G401 (cell line): ENCODE measurements at places on chromosomes 1 and 21. TPM values are rescaled to one million over a fixed set of nuclear protein-coding genes. Genes with fewer than 3 reads are reported as not detected.

- DNase-seq = no peak
Observed at GRCh38 chr1:64470665-64471217, 812 bp downstream of the CACHD1 start.

GRCh38 chr1:118097622-118098348 lies 87.2 kb downstream of the SPAG17 start:
- DNase-seq = no peak

DNA sequence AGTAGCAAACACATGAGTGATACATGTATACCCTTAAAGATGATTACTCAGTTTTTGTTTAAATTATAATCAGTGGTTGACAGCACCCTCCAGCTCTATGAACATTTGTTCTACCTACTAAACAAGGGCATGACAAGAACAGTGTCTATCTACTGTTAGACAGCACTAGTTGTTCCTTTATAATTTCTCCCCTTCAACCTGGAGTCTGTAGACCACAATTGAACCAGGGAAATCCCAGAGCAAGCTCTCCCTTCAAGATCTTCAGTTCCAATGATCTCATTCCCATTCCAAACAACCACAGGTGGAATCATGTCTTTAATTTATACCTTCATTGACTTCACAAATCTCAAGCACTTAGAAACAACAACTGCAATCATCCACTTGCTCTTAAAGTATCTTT lies 216.1 kb downstream of the HHIPL2 start:
- no peak for DNase-seq

- no peak for DNase-seq
Observed at GRCh38 chr1:6757719-6758435, 27.4 kb upstream of the CAMTA1 start.

GRCh38 chr21:36149788-36150711 lies 6.6 kb upstream of the DOP1B start:
- no peak for DNase-seq

GRCh38 chr1:9291914-9292360 lies 757 bp upstream of the SPSB1 start:
- DNase-seq = peak; percentile 26

DNA sequence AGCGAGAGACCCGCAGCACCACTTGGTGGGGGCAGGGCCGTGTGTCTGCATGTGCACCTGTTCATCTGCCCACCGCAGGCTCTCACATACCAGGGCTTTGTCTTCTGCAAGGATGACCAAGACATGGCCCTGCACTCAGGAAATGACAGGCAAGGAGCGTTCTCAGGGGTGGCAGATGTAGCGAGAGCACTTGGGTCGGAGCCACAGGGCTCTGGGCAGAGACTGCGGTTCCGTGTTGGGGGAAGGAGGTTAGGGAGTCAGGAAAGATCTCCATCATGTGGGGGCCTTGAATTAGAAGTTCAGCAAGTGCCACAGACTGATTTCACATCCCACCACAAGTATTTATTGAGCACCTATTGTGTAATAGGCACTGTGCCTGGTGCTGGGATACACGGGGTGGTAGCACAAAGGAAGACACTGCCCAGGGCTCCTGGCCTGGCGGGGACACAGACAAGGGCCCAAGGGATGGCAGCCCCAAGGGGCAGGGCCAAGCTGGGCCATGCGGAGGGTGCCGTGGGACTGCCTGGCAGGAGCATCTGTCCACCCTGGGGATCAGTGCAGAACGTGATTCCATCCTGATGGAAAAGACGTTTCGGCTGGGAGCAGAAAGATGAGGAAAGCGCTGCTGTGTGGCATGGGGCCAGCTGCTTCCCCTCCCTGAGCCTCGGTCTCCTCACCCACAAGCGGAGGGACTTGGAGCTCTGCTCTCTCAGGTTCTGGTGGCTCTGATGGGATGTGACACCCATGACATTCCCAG lies 11.4 kb upstream of the SPSB1 start:
- no peak for DNase-seq

GRCh38 chr1:44775930-44776729 lies 790 bp downstream of the RPS8 start:
- DNase-seq = no peak

GRCh38 chr1:33735624-33736023 lies 128.3 kb upstream of the HMGB4 start:
- DNase-seq = peak; percentile 51

GRCh38 chr1:54338464-54338863 lies 67.7 kb downstream of the SSBP3 start:
- DNase-seq = no peak

- DNase-seq = peak; percentile 39
Observed at GRCh38 chr1:155307247-155307740, 1.4 kb upstream of the FDPS start.

GRCh38 chr1:52166996-52167753 lies 25.3 kb downstream of the ZFYVE9 start:
- DNase-seq = no peak

DNA sequence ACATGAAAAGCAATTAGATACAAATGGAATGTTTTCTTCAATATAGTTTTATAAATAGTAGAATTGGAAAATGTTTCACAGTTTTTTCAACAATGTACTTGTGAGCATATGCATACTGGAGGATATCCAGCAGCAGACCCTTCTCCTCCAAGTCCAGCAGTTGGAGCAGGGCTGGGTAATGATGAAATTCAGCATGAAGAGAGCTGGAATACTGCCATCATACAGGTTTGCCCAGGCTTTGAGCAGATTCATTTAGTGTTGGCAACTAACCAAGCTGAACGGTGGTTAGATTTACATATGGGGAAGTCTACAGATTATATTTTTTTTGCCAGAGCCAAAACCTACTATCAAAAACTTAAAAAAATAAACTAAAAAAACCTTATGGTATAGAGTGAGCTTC lies 38.3 kb downstream of the WDR3 start:
- DNase-seq = peak; percentile 1

The UAP1 gene
- total RNA-seq = 49.3 and 69.4 TPM in 2 replicates

The ZNF683 gene
- total RNA-seq = not detected in 2 replicates

- DNase-seq = no peak
Observed at GRCh38 chr1:71030026-71030425, 17.6 kb downstream of the PTGER3 start.

The MYCL gene
- total RNA-seq = 8.2 and 11.3 TPM in 2 replicates

- no peak for DNase-seq
Observed at GRCh38 chr1:167208624-167208976, 12.1 kb upstream of the POU2F1 start.

DNA sequence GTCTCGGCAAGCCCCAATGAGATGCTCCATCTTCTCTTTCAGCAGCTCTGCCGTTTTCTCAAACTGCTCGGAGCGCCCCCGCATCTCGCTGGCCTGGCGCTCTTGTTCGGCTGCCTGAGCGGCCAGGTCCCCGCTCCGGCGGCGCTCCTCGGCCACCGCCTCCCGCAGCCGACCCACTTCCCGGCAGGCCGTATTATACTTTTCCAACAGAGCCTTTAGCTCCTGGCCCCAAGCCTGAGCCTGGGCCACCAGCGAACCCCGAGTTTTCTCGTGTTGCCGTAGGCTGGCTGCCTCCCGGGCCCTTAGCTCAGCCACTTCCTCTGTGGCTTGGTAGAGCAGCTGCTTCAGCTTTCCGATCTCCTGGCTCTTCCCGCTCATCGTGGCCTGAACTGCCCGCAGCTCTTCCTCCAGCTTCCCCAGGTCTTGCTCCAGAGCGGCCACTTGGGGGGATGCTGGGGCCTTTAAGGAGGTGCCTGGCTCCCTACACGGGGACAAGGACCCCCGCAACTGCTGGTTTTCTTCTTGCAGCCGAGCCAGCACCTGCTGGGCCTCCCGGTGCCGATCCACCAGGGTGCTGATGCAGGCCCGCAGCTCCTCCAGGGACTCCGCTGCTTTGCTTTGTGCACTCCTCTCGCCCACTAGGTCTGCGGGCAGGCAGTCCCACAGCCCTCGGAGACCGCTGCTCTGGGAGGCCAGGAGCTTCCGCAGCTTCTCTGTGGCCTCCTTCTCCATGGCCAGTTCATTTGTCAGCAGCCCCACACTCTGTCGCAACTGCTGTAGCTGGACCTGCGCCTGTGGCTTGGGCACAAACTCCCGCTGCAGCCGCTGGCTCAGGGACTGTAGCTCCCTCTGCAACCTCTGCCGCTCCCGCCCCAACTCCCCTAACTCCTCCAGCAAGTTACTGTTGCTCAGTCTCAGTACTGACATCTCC lies 13.4 kb upstream of the PIAS3 start:
- DNase-seq = peak; percentile 76

DNA sequence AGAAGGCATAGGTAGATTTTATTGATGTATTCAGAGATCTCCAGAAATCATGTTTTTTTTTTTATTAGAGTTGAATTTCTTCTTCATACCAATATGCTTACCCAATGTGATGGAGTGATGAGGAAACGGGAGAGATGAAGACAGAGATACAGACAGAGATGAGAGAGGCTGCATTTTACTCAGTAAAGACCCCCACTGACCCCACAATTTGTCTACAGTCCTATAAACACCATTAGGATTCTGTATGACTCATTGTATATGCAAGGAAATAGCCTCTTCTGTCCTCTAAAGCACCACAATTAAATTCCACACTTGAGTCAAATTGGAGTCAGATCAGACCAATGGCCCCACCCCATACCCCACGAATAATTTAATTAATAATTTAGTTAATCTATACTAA lies 44.0 kb downstream of the RUNX1 start:
- DNase-seq = no peak

GRCh38 chr21:42179316-42179715 lies 39.6 kb upstream of the ABCG1 start:
- DNase-seq = no peak

- DNase-seq = no peak
Observed at GRCh38 chr1:172125812-172126430, 284.6 kb downstream of the DNM3 start.

DNA sequence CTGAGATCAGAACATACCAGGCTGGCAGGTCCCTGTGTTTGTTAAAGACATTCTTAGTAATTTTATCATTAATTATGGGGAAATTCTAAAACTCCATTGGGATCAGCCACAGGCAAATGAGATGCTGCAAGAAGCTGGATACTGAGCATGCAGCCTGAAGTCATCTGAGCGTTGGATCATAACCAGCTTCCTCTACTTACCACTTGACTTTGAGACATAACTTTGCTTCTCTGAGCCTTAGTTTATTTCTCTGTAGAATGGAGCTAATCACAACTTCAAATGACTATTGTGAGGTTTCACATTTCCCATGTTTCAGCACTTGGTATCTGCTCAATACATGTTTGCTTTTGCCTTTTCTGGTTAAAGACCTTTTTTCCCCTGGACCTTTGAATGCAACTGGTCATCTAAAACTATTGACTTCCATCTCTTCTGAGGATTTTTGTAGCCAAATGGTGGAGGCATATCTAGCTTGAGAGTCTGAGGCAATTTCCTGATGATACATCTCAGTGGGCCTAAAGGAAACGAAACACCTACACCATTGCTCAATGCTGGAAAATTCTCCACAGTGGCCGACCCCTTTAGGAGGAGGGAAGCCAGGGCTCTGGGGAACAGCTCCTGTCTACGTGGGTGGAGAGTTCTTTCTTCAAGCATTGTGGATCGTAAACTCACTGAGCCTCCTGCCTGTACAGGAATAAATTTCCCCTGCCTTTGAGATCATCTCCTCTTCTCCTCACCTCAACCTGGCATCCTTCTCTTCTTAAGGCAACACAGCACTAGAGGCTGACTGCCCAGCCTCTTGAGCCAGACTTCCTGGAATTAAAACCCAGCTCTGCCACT lies 109.1 kb upstream of the HOOK1 start:
- no peak for DNase-seq

GRCh38 chr1:24048205-24048869 lies 63.6 kb downstream of the MYOM3 start:
- DNase-seq = no peak

The CRYAA gene
- total RNA-seq = not detected in 2 replicates

- no peak for DNase-seq
Observed at GRCh38 chr1:33654267-33654834, 181.9 kb downstream of the ZSCAN20 start.

GRCh38 chr1:78691995-78692747 lies 42.5 kb downstream of the IFI44 start:
- no peak for DNase-seq

DNA sequence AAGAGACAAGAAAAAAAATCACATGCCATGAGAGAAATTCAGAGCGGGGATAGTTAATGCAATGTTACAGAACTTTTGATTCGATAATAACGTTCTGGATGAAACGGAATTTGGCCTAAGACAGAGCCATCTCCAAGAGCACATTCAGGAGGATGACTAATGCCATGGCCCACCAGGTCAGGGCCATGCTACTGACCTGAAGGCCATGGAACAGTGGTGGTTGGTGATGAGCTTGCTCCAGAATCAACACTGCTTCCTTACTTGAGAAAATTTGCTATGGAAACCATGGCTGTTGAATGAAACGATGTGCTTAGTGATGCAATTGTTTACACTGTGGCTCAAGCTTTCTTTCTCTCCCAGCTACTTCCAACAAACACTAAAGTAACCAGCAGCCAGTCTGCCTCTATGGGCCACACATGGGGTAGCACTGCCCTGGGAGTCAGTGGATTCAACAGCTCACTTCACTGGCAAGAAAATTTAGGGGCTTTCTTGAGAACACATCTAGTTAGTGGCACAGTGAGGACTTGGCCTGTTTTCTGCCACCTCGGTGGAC lies 299.1 kb downstream of the PCP4 start:
- no peak for DNase-seq

The GPR37L1 gene
- total RNA-seq = not detected in 2 replicates

DNA sequence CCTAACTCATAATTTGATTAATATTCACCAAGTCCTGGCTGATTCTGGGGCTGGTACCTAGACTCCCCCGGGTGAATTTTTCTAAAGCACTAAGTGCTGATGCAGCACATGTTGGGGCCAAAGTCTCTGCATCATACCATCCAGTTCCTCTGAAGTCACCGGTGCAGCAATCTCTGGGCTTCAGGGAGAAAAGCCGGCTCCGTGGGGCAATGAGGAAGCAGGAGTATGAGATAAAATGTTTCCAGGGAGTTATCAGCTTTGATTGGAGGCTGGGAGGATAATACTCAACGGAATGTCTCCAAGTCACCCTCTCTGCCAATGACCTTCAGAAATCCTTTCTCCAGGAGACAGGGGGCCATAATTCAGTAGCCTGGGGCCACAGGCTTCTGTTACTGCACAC lies 1.2 kb downstream of the FCAMR start:
- DNase-seq = no peak

DNA sequence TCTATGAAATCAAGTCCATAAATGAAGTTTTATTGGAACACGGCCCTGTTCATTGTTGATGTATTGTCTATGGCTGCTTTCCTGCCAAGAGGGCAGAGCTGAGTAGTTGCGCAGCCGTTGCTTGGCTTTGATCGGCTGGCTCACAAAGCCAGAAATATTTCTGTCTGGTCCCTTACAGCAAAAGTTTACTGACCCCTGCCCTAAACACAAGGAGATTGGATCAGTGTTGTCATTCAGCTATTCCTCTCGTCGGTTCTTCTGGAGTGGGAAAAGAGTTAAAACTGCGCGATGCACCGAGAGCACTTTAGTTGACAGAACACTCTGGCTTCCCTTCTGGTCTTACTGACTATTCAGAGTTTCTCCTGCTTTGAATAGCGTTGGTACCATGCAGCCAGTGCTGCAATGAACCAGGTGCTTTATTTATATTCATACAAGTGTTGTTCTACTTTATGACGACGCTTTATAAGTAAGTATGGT lies 868 bp downstream of the ZBTB40 start:
- DNase-seq = peak; percentile 76

The SLC37A1 gene
- 0.37 and 0.86 TPM in 2 replicates for total RNA-seq

The SRRM1 gene
- 29.3 and 30.7 TPM in 2 replicates for total RNA-seq

GRCh38 chr1:42943166-42943565 lies 15.5 kb downstream of the SLC2A1 start:
- DNase-seq = peak; percentile 59
